Fibroblast of lung (primary cell): ENCODE measurements at places on chromosomes 1 and 21. TPM values are rescaled to one million over a fixed set of nuclear protein-coding genes. Genes with fewer than 3 reads are reported as not detected.

DNA sequence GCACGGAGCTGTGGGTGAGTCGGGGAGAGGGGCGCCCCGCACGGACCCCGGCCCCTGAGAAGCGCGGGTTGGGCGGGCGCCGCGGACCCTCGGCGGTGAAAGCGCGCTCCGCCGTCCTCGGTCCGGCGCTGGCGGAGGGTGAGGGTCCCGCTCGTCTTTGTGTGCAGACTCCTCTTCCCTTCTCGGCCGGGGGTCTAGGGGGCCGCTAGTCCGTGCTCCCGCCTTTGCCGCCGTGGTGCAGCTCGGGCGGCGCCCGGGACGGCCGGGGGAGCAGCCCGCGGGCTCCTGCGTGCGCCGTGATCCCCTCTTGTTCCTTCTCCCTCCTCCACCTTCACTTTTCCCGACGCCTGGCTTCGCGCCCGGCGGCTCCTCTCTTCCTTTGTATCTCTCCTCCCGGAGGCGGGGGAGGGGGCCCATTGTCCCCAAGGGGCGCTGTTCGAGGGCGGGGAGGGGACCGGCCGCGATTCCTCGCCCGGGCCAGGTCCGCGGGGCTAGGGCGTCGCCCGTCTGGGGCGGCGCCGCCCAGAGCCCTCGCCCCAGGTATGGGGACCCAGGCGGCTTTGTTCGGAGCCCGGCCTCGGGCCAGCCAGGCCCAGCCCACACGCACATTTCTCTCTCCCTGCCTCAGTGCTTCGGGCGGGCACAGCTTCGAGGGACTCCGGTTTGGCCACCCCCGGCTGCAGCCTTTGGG is 519 bp downstream of the FNBP1L start:
- H3K27me3 ChIP-seq: peaks cover 10% of the 10 kb centered on the region
- no peak overlapping the region for H3K27ac ChIP-seq
- H3K36me3 ChIP-seq: no peaks in the 10 kb centered on the region

DNA sequence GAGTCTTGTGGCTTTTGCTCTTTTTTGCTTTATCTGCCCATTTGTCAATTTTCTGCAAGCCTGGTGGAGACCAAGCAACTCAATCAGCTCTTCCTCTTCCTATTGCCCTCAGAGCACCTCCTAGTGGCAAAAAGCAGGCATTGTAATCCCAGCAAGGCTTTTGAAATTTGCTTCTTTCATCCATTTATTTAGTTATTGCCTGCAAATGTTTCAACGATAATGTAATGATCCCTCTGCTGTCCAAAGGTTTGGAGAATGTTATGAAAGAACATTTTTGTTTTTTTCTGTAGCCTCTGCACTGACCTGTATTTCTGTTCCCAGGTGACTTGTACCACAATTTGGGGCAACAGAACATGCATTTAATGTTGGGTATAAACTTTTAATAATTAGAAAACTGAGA is 127.8 kb downstream of the GABPA start:
- no peaks in the 10 kb centered on the region for H3K4me1 ChIP-seq
- no peaks in the 10 kb centered on the region for H3K27me3 ChIP-seq
- no peaks in the 10 kb centered on the region for H3K36me3 ChIP-seq
- peak; percentile 68 for DNase-seq
- H3K4me3 ChIP-seq: no peak overlapping the region

- H3K27ac ChIP-seq: no peak overlapping the region
- no peaks in the 10 kb centered on the region for H3K27me3 ChIP-seq
- no peaks in the 10 kb centered on the region for H3K36me3 ChIP-seq
- no peak overlapping the region for H3K4me3 ChIP-seq
- H3K4me1 ChIP-seq: peaks cover 5% of the 10 kb centered on the region
- DNase-seq: peak; percentile 18
Measured at GRCh38 chr1:78715181-78715661, 65.6 kb downstream of the IFI44 start.

- no peak overlapping the region for H3K4me3 ChIP-seq
- H3K27ac ChIP-seq: no peak overlapping the region
Measured at GRCh38 chr21:43805275-43805800, 16.0 kb downstream of the RRP1 start.

GRCh38 chr1:22733643-22734042 is 23.0 kb downstream of the EPHB2 start:
- no peak overlapping the region for H3K4me3 ChIP-seq
- H3K27ac ChIP-seq: no peak overlapping the region
- H3K27me3 ChIP-seq: no peaks in the 10 kb centered on the region
- H3K36me3 ChIP-seq: no peaks in the 10 kb centered on the region
- H3K4me1 ChIP-seq: peaks cover 5% of the 10 kb centered on the region
- DNase-seq: no peak

DNA sequence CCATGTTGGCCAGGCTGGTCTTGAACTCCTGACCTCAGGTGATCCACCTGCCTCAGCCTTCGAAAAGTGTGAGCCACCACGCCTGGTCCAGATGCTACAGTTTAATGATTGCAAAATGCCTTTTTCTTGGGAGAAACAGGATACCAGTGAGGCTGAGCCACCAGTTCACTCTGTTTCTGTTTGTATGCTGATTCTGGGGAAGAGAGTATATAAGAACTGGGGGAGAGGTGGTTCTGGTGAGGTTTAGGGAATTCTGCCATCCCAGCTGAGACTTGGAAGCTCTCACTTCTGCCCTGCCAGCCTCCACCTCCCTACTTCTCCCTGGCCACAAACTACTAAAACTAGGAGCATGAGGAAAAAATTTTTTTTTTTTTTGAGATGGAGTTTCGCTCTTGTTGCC is 8.1 kb upstream of the PMF1 start:
- peaks cover 5% of the 10 kb centered on the region for H3K36me3 ChIP-seq
- no peak overlapping the region for H3K4me3 ChIP-seq
- DNase-seq: no peak
- no peaks in the 10 kb centered on the region for H3K27me3 ChIP-seq

DNA sequence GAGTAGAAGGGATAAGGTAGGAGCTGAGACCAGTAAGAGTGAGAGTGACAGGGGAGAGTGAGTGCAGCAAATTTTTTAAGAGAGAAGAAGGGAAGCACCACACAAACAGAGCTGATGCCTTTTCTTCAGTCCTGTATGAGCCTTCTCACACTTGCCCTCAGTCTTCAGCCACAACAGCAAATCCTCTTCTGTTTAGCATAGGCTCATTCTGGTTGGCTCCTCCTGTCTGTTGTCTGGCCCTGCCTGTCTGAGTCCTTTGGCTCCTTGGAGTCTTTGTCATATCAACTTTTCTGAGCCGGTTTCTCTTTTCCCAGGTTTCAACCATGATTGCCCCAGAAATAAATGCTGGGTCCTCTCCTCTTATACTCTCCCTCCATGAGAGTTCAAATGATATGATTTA is 12.7 kb upstream of the CASQ1 start:
- no peak overlapping the region for H3K4me3 ChIP-seq
- DNase-seq: no peak
- no peaks in the 10 kb centered on the region for H3K4me1 ChIP-seq

DNA sequence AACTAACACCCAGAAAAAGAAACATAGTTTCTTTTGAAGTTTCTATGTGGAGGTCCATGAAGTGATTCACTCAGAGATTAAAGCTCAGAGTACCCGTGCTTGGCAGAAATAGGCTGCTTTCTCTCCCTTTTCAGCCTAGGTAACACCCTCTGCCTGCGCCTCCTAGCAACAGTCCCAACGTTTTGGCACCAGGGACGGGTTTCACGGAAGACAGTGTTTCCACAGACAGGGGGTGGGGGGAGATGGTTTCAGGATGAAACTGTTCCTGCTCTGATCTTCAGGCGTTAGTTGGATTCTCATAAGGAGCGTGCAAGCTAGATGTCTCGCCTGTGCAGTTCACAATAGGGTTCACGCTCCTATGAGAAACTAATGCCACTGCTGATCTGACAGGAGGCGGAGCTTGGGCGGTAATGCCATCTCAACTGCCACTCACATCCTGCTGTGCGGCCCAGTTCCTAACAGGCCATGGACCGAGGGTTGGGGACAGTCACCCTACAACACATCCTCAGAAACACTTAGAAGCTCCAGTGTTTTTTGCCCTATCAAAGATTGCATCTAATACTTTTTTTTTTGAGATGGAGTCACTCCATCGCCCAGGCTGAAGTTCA is 53.2 kb downstream of the CHML start:
- H3K4me3 ChIP-seq: no peak overlapping the region
- H3K27ac ChIP-seq: no peak overlapping the region
- H3K36me3 ChIP-seq: no peaks in the 10 kb centered on the region
- no peaks in the 10 kb centered on the region for H3K27me3 ChIP-seq
- DNase-seq: no peak
- no peaks in the 10 kb centered on the region for H3K4me1 ChIP-seq

- no peaks in the 10 kb centered on the region for H3K36me3 ChIP-seq
- H3K27ac ChIP-seq: no peak overlapping the region
- H3K4me3 ChIP-seq: no peak overlapping the region
- DNase-seq: no peak
- H3K27me3 ChIP-seq: no peaks in the 10 kb centered on the region
Measured at GRCh38 chr21:41655259-41655658, 111.6 kb downstream of the RIPK4 start.

DNA sequence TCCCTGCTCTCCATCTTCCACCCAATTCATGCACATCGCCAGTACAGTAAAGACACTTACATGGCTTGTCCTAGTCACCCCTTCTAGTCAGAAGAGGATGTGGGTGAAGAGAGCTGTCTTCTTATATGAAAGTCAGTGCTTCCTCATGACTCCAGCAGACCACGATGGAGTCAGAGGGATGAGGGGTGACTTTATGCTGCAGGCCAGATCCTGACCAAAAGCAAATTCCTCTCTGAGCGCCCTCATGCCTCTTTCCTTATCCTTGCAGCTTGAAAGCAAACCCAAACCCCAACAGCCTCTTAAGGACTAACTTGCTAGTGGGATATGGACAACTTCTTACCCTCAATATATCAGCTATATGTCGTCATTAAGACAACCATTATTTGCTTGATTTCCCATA is 348.2 kb upstream of the DUSP10 start:
- peak; percentile 83 for DNase-seq
- no peaks in the 10 kb centered on the region for H3K36me3 ChIP-seq
- no peak overlapping the region for H3K27ac ChIP-seq
- no peak overlapping the region for H3K4me3 ChIP-seq
- no peaks in the 10 kb centered on the region for H3K27me3 ChIP-seq
- H3K4me1 ChIP-seq: no peaks in the 10 kb centered on the region

DNA sequence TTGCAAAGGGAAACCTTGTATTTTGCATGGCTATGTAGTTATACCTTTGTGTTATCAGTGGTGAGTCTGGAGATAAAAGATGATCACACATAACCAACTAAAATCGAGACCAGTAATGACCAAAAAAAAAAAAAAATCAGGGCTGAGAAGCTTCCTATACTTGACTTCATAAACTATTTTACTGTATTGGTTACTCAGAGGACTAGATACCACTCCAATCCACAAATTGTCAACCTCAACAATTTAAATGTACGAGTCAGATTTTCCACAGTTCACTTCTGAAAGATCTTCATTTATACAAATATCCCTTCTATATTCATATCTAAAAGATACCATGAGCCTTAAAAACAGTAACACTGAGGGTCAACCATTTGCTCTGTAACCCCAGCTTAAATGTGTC is 71.7 kb downstream of the NRIP1 start:
- H3K4me3 ChIP-seq: no peak overlapping the region
- H3K27ac ChIP-seq: no peak overlapping the region
- H3K27me3 ChIP-seq: no peaks in the 10 kb centered on the region

DNA sequence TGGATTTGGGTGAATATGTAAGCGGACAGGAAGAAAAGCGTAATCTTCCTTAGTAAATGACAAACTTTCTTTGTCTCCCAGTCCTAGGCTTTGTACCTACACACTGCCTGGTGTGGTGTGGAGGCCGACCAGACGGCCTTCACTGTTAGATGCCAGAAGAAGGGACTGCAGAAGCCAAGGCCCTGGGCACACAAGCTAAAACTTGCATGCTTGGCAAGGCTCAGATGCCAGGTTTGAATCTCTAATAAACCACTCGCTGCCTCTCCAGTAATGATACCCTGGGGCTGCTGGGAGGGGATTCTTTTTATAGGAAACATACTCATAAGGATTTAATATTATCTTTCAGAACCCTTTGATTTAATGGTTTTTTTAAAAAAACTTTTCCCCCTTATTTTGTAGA is 263.8 kb downstream of the PTPRC start:
- no peaks in the 10 kb centered on the region for H3K27me3 ChIP-seq
- H3K36me3 ChIP-seq: peaks cover 1% of the 10 kb centered on the region
- H3K4me3 ChIP-seq: no peak overlapping the region
- peaks cover 13% of the 10 kb centered on the region for H3K4me1 ChIP-seq
- no peak overlapping the region for H3K27ac ChIP-seq

GRCh38 chr1:232893481-232894313 is 56.7 kb upstream of the NTPCR start:
- no peaks in the 10 kb centered on the region for H3K36me3 ChIP-seq
- peak; percentile 32 for DNase-seq
- H3K27me3 ChIP-seq: no peaks in the 10 kb centered on the region
- H3K4me3 ChIP-seq: no peak overlapping the region

DNA sequence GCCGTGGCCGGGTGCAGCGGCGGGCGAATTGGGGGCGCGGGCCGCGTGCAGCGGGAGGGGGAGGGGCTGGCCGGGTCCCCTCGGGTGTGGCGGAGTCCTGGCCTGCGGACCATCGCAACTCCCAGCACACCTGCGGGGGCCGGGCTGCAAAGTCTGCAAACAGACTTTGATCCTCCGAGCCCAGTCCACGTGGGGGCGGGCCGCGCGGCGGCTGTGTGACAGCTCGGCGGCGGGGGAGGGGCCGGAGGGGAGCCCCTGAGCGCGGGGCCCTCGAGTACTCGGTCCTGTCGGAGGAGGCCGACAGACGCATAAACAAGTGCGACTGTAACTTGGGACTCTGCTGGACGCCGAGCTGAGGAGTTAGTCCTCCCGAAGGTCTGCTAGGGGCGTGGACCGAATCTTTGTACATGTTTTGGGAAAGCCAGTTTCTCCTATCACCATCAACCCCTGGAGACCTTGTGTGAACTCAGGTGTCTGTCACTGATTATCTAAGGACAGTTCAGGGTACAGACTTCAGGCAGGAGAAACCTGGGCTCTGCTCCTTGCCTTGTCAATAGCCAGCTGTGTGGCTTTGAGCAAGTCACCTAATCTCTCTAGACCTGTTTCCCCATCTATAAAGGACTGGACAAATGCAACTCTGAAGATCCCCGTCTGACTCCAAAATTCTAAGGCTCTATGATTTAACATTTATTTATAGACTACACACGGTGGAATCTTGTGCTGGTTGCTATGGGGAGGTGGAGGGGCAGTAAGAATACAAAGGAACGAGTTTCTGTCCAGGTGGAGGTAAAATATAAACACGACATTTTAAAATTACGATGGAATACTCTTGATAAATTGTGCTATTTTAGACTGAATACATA is 710 bp upstream of the SLC30A1 start:
- peak overlapping the region; percentile 29 for H3K27ac ChIP-seq
- H3K4me3 ChIP-seq: peak overlapping the region; percentile 48
- H3K27me3 ChIP-seq: no peaks in the 10 kb centered on the region

- no peak for DNase-seq
- no peaks in the 10 kb centered on the region for H3K4me1 ChIP-seq
- H3K27me3 ChIP-seq: no peaks in the 10 kb centered on the region
- no peak overlapping the region for H3K27ac ChIP-seq
- H3K4me3 ChIP-seq: no peak overlapping the region
Measured at GRCh38 chr1:31897526-31898100, 40.6 kb downstream of the PTP4A2 start.

- no peak within 1 kb of the TSS for H3K4me3 ChIP-seq
- DNase-seq: no peak
- H3K27me3 ChIP-seq: no peaks in the 10 kb centered on the region
- no peaks in the 10 kb centered on the region for H3K4me1 ChIP-seq
Measured at GRCh38 chr1:159587461-159587951, at the start of gene APCS. TSS of gene APCS (plus strand) at chr1:159587826. CDS start at chr1:159587922, 96 bp downstream.

Gene LCE3E
- polyA plus RNA-seq: not detected in 2 replicates

Gene ASAP3
- 14.2 and 19.9 TPM in 2 replicates for polyA plus RNA-seq

Gene DYNLT5
- polyA plus RNA-seq: 0.32 and 0.37 TPM in 2 replicates

Gene FAM163A
- not detected in 2 replicates for polyA plus RNA-seq

Gene CAPN9
- 0.05 TPM in 1 of 2 replicates, not detected in the other for polyA plus RNA-seq

Gene TNFRSF14
- polyA plus RNA-seq: 9.9 and 15.2 TPM in 2 replicates

Gene ACP6
- 3.9 and 7.6 TPM in 2 replicates for polyA plus RNA-seq
